ENCODE measurements at places on chromosomes 6 and 20.

- DNase-seq, result no peak
Measured at GRCh38 chr6:21678990-21679389, 85.4 kb downstream of the SOX4 start.

DNA sequence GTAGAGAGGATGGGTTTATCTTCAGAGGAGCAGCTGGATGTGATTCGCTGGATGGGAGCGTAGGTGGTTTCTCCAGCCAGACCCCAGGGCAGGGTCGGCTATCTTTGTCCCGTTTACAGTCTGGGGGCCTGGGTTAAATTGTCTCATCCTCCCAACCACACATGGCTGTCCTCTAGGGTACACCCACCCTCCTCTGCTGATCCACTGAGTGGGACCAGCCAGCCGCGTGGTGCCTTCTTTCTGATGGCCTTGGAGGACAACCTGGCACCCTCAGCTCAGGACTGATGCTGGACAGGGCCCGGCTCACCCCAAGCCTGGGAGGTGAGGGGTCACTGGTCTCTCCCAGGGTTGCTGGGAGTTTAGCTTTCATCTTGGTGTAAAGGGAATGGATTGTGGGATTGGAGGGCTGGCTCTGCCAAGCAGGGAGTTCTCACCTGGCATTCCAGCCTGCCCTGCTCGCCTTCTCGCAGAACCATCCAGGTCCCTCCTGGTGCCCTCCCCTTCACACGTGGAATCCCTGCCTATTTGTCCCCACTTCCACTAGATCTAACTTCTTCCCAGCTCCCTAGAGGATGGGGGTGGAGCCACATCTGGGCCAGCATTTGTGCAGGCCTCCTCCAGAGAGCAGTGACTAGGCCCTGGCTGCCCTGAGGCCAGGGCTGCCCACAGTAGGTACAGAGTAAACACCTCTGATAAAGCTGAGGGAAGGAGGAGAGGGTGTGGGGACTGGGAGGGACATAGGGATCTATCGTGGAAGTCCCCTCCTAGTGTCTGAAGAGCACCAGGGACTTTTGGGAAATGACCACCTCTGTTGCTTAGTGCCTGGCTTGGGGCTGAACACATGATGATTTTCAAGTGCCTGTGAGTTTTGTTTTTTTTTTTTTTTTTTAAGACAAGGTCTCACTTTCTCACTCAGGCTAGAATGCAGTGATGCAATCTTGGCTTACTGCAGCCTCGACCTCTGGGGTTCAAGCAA lies 1.6 kb downstream of the ITPR3 start:
- peak; percentile 18 for DNase-seq

DNA sequence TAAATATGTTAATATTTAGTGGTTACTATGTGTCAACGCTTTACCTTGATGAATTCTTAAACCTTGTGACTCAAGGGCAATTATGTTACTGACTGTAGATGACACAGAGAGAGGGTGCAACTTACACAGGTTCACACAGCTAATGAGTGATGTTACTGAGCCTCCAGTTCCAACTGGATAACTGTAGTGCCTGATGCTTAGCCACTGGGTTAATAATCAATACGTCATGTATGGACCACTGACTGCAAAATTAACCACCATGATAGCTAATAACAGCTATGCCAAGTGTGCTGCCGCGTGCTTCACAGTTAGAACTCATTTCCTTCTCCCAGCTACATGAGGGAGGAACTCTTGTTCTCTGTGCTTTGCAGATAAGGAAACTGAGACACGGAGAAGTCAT lies 45.4 kb downstream of the SIRPA start:
- no peak for DNase-seq

- DNase-seq, result no peak
Measured at GRCh38 chr6:111864138-111865048, 8.9 kb downstream of the FYN start.

- no peak for DNase-seq
Measured at GRCh38 chr6:106063448-106063850, 22.7 kb upstream of the PRDM1 start.

DNA sequence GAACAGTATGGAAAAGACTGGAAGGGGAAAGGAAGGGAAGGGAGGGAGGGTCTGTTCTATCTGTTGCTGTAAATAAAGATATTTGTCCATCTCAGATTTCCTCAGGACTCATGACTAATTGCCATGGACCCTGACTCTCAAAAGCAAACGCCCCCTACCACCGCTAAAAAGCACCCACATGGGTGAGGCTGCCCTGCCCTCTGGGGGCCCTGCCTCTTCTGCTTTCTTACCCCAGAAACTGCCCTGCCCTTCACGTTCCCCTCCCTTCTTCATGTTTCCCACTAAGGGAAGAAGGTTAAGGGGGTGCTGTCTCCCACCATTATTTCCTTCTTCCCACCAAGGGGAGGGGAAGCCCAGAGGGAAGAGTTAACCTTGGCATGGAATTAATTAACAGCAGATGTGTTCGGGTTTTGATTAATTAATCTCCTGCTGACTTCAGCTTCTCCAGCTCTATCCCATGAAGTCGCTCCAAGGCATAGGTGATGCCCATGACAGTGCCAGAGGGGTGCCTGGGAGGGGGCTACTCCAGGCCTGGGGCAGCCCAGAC lies 16.0 kb downstream of the MDFI start:
- no peak for DNase-seq

DNA sequence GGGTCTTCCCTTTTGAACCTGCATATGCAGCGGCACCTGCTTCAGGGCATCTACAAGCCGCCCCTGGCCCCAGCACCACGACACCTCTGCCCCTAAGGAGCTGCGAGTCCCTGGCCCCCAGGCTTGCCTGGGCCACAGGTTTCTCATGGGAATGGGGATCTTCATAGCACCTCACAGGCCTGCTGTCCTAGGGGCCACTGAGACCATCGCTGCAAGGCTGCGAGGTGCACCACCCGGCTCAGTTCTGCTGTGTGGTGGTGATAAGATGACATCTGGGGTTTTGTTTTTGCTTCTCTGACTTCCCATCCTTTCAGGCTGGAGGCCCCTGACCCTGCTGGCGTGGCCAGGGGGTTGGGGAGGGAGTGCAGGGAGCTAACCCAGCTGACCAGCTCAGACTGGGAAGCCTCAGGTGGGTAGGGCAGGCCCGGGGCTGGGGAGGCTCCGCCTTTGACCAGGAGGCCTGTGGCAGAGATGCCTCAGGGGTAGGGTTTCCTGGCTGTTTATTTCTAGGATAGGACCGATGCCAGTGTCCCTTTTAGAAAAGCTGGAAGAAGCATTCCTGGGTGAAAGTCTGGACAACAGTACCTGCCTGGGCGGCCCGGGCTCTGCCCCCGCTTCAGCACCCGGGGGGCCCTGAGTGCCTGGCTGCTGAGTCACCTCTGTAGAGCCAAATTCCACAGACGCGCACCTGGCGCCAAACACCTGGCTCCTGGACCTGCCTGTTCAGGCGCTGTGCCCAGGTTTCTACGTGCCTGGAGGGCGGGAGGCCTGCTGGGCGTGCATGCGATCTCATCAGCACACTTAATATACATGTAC lies 264.7 kb downstream of the DLL1 start:
- no peak for DNase-seq

- DNase-seq, result no peak
Measured at GRCh38 chr6:35049900-35050756, 91.0 kb downstream of the TCP11 start.

- no peak for DNase-seq
Measured at GRCh38 chr6:95574811-95575210, 2.5 kb upstream of the MANEA start.

GRCh38 chr6:2732503-2733089 lies 18.1 kb downstream of the MYLK4 start:
- DNase-seq, result no peak

GRCh38 chr20:4439461-4439860 lies 282.2 kb upstream of the PRND start:
- DNase-seq, result no peak

- DNase-seq, result no peak
Measured at GRCh38 chr6:131660195-131660594, 23.1 kb downstream of the ENPP3 start.

DNA sequence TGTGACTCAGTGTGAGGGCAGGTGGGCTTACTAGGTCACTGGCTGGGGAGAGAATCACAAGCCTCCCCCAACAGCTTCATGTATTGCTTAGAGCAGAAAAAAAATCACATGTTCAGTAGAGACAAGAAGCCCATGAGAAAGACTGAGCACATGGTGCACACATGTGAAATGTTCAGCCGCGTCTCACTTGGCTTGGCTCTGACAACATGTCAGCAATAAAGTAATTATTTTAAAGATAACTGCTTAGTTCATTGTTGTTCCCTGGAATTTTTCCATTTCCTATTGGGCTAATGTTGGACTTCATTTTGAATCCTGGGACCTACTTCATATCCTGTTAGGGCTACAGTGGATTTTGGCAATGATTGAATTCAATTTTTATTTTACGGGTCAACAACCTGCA lies 222.6 kb downstream of the C6orf118 start:
- DNase-seq, result no peak
